HT1080 (cell line): ENCODE measurements at places on chromosomes 16 and 17.

- peak; percentile 57 for DNase-seq
These were observed 15.9 kb downstream of the ARHGAP23 start for GRCh38 chr17:38444151-38444550.

GRCh38 chr16:68486502-68487202 is 38.3 kb upstream of the SMPD3 start:
- no peak for DNase-seq

- DNase-seq: no peak
These were observed 308.8 kb downstream of the MAP2K6 start for GRCh38 chr17:69723316-69723715.

GRCh38 chr16:60478810-60479209 is 1557.4 kb downstream of the CDH8 start:
- DNase-seq: no peak
